CD4-positive, alpha-beta T cell treated with Interferon gamma for 1 hour (primary cell): ENCODE measurements at places on chromosomes 7 and 10.

GRCh38 chr10:43055217-43055616 is 21.7 kb upstream of the RET start:
- no peak for DNase-seq

DNA sequence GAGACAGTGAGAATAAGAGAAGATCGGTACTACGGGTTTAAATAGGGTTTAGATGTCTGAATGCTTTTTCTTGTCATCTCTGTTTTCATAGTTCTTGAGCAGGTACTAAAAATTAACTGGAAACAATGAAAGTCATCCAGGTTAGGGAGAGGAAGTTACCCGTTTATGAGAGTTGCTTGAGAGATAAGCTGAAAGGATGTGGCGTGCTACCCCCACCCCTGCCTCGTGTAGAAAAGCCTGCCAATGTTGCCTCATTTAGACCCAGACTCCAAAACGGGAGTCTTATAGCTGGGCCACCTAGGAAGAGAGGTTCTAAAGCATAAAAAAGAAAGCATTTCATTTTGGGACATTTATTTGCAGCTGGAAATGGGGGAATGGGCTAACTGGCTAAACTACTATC is 10.2 kb downstream of the AKR1C4 start:
- no peak for DNase-seq

DNA sequence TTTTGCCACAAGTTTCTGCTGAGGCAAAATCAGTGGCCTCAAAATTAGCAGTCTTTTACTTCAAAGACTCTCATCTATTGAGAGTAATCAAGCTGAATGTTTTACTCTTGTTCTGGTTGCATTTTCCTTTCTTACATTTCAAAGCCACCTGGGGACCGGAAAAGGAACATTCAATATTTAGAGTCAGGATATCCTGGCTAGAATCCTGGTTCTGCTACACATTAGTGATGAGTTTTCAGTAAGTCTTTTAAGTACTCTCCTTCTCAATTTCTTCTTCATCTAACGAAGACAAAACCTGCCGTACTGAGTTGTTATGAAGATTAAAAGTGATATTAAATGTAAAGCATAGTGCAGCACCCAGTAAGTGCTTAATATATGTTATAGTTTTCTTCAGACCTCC is 52.5 kb downstream of the LAMB4 start:
- DNase-seq = no peak

- DNase-seq = no peak
These were observed 24.3 kb downstream of the HTRA1 start for GRCh38 chr10:122485670-122486069.

- no peak for DNase-seq
These were observed 48.4 kb downstream of the SYPL1 start for GRCh38 chr7:106063692-106064091.

DNA sequence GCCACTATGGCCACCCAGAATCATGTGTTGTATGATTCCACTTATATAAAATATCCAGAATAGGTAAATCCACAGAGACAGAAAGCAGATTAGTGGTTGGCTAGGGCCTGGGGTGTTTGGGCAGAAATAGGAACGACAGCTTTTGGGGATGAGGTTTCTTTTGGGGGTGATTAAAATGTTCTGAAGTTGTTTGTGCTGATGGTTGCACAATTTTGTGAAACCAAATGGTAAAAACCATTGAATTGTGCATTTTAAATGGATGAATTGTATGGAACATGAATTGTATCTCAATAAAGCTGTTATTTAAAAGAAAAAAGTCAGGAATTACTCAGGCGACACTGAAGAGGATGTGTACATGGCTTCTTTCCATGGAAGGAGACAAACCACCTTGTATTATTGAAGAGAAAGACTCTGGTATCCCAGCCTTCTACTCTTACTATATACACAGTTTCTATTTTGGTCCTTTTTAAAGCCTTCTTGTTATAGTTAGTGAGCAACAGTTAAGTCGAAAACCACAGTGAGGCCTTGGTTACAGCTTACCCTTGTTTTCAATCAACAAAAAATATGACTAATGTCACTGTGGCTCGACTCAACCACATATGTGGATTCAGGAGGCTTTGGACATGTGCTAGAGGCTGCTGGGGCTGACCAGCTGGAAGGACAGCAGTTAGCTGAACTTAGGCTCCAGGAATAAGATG is 57.1 kb upstream of the KMT2E start:
- peak; percentile 31 for DNase-seq

DNA sequence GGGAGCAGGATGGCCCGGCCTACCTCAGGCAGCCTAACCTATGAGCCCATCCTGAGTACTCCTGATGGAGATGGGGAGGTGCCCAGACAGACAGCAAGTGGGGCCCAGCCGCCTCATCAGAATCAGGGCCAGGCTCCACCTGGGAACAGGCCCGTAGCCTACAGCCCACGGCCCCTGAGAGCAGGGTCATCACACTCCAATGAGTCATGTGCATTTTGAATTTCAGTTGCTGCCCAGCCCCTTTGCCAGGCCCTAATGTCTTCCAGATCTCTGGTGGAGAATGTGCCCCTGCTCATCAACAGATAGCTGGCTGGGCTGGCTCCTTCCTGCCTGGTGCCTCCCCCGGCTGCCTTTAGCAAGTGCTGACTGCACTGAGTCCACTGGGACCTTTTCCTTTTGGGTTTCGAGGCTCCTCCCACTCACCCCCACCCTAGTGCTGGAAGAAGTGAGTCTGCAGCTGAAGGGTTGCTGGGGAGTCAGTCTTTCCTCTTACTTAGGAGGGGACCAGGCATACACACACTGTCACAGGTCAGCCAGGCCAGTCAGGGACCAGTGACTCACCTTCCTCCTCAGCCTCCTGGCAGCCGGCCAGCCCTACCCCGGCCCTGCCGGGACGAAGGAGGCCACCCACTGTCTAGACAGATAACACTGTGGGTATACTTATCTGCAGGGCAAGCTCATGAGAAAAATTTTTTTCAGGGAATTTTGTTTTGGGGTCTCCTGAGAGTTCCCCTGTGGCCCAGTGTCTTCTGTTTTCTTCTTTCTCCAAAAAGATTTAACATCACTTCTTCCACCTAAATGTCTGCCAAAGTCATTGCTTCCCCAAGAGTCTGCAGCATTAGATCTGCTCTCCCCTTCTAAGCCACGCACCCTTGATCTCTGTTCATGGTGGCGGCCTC is 9.1 kb upstream of the ASIC3 start:
- DNase-seq = peak; percentile 62

- DNase-seq = no peak
These were observed 207.4 kb downstream of the TNS3 start for GRCh38 chr7:47374538-47374937.

- DNase-seq = no peak
These were observed 648.1 kb downstream of the ANKRD7 start for GRCh38 chr7:118872568-118872967.

DNA sequence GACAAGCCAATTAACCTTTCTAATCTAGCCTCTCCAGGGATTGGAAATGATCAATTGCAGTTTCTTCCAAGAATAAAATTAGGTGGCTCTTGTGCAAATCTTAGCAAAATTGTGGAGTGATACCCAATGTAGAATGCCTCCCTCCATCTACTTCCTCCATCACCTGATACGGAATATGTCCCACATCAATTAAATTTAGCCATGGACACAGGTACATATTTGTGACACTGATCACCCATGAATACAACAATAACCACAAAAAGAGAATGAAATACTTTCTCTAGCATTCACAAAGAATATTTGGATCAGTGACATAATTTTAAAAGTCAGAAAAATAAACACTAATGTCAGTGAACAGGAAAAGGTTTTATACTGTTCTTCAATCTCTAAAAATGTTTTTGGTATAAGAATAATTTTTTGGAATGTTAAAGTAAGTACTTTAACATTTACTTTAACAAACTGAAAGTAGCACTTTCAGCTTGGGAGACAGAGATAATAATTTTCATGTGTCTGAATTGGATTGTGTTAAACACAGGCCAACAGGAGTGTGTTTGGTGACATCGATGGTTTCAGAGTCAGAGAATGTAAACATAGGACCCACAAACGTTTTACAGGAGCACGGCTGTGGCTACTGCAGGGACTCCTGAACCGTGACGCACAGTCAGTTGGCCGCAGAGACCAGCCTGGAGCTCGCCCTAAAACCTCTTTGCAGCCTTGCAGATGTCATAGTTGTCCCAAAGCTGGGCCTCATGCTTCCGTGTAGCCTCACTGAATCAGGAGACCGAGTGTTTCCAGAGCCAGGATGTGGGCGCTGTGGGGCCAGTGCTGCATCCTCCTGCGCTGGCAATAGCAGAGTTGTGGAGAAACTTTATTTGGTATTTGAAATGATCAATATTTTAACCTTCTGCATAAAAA is 7.2 kb downstream of the RBM20 start:
- no peak for DNase-seq

GRCh38 chr7:151599401-151600227 is 79.9 kb upstream of the RHEB start:
- no peak for DNase-seq

- DNase-seq = no peak
These were observed 19.0 kb downstream of the AGR2 start for GRCh38 chr7:16785846-16786245.

- no peak for DNase-seq
These were observed 86.5 kb downstream of the C10orf105 start for GRCh38 chr10:71632896-71633600.

GRCh38 chr7:117088623-117089194 is 135.4 kb downstream of the ST7 start:
- DNase-seq = no peak

GRCh38 chr7:100827330-100828226 is at the start of gene EPHB4:
Gene EPHB4, minus strand, starts transcription at chr7:100827523. Its CDS starts 493 bp downstream, at chr7:100827030.
- DNase-seq = no peak

DNA sequence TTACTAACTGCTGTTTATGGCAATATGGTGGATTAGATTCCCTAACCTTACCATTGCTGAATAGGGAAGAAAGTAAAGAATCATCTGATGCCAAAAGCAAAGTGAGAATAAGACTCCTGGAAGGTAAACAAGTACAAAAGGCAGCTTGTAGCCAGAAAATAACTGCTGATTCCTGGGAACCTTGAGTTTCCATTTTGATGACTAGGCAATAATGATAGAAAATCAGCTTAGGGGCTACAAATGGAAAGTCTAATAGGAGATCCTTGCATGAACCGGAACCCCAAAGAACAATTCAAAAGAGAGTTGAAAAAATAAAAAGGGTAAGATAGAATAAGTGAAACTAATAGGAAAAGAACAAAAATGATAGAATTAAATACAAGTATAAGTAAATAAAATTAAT is 316.4 kb downstream of the PHTF2 start:
- DNase-seq = no peak

DNA sequence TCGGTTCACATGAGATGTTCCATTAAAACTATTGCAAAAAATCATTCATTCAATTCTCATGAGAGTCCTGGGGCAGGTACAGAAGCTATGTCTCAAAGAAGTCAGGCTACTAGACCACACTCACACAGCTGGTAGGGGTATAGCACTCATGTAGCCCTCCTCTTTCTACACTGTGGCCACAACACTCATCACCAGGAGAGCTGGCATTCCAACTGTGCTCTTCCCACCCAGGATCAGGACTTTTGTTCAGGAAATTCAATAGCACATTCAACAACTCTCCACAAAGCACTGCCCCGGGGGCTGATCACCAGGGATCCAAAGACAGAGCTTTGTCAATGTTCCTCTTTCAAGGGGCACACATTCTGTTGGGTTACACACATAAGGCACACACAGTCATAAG is 31.0 kb upstream of the C10orf90 start:
- DNase-seq = no peak

- DNase-seq = no peak
These were observed 5.3 kb downstream of the CPA1 start for GRCh38 chr7:130385600-130386066.

DNA sequence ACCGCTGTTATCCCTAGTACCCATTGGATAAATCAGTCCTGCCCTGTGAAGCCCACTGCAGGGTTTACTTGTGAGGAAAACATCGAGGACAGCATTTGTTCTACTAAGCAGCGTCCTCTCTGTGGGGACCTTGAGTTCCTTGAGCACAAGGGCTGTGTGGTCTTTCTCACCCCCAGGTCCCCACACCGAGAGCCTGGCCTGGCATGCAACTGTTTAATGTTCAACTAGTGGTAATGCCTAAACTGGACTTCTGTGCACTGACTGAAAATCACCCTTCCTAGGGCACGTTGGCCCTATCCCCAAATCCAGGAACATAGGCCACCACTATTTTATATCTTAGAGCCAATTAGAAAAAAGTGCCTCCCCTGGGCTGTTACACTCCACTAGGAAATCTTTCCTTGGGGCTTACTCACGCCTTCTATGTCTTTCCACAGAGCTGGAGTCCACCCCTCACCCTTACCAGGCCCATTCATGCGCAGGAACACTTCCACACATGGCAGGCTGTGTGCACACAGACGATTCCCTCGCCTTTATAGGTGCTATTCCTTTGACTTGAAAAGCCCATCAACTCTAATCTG is 1.7 kb upstream of the TMEM213 start:
- no peak for DNase-seq

GRCh38 chr7:42039921-42040320 is 197.1 kb downstream of the GLI3 start:
- DNase-seq = no peak
